ENCODE measurements at places on chromosomes 11 and 22.

- H3K36me3 ChIP-seq, result no peaks in the 10 kb centered on the region
- H3K4me3 ChIP-seq, result no peak overlapping the region
- no peaks in the 10 kb centered on the region for H3K4me1 ChIP-seq
- no peaks in the 10 kb centered on the region for H3K27me3 ChIP-seq
- no peak for DNase-seq
These were observed 877.3 kb downstream of the BRD1 start for GRCh38 chr22:48950151-48950915.

DNA sequence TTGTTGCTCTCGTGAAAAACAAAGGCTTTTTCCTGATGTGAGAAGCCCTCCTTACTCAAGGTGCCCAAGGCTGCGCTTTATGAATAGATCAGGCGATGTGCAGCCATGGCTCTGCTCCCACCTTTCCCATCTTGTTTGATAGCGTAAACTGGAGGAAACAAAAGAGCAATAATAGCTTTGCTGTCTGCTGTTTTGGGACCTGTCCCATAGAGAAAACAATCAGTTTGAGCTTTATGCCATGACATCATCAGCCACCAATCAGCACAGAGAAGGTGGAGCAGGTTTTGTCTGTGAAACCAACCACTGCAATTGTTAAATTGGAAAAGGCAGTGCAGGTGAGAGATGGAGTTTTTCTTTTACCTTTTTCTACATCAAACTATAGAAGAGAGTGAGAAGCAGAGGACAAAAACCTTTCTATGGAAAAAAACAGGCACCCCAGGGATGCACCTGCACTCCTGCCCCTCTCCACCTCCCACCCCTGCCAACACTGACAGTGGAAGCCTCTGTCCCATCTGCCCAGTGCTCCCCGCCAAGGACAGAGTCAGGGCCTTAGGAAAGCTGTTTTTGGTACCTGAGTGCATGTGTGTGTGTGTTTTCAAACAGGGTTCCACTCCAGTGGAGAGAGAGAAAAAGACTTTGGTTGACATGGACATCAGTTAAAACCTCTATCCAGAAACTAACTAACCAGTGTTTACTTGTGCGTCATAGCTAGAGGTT lies 80.7 kb downstream of the MICAL3 start:
- no peak for DNase-seq
- peaks cover 34% of the 10 kb centered on the region for H3K4me1 ChIP-seq
- H3K36me3 ChIP-seq, result no peaks in the 10 kb centered on the region

DNA sequence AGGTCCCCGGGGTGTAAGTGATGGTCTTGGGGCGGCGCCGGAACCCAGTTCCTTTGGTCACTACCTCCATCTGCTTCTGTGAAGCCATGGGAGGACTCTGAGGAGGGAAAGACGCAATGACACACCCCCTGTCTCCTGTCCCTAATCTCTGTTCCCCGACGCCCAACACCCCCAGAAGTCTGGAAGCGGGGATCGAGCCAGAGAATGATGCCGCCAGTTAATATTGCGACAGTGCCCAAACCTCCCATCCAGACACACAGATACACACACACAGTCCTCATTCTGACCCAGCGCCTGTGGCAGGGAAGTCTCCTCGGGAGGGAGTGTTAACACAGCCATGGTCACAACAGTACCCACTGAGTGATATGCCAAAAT lies 352 bp downstream of the C22orf23 start:
- H3K36me3 ChIP-seq, result peaks cover 21% of the 10 kb centered on the region
- H3K27me3 ChIP-seq, result no peaks in the 10 kb centered on the region
- H3K4me3 ChIP-seq, result peak overlapping the region; percentile 79
- no peak for DNase-seq
- H3K27ac ChIP-seq, result peak overlapping the region; percentile 89

DNA sequence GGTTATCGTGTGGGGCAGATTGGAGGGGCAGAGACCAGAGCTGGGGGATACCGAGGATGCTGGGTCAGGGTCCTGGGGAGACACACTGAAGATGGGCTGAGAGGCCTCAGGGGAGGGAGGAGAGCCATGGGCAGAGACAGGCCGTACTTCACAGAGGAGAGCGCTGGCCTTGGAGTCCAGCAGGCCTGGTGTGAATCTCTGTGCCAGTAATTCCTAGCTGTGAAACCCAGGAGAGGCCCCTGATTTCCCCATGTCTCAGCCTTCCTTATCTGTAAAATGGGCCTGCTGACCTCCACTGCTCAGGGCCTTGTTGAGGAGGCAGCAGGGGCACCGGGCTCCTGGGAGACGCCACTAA lies 23.4 kb downstream of the CACNA1I start:
- no peak overlapping the region for H3K27ac ChIP-seq
- no peaks in the 10 kb centered on the region for H3K27me3 ChIP-seq
- H3K36me3 ChIP-seq, result no peaks in the 10 kb centered on the region
- no peak overlapping the region for H3K4me3 ChIP-seq

GRCh38 chr11:21385669-21386440 lies 716.5 kb downstream of the NELL1 start:
- no peak overlapping the region for H3K27ac ChIP-seq
- DNase-seq, result no peak
- no peak overlapping the region for H3K4me3 ChIP-seq

DNA sequence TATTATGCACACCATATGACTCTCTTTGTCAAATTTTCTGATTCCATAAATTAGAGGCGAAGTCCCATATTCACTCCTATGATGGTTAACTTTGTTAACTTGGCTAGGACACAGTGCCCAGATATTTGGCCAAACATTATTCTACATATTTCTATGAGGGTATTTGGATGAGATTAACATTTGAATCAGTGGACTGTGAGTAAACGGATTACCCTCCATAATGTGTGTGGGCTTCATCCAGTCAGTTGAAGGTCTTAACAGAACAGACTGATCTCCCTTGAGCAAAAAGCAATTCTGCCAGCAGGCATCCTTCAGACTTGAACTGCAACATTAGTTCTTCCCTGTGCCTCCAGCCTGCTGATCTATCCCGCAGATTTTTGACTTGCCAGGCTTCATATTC lies 69.9 kb downstream of the FZD4 start:
- no peaks in the 10 kb centered on the region for H3K36me3 ChIP-seq
- H3K27me3 ChIP-seq, result no peaks in the 10 kb centered on the region
- H3K27ac ChIP-seq, result no peak overlapping the region
- H3K4me1 ChIP-seq, result no peaks in the 10 kb centered on the region
- no peak for DNase-seq

Data from esophagus squamous epithelium (tissue), 5 donors.